ENCODE measurements at places on chromosomes 16 and 17. TPM values are rescaled to one million over a fixed set of nuclear protein-coding genes. Genes with fewer than 3 reads are reported as not detected.

RAB26 gene
- 0.40 TPM for total RNA-seq

GRCh38 chr17:4165301-4166010 lies 22.5 kb downstream of the CYB5D2 start:
- no peak for DNase-seq

FKBP10 gene
- 236 TPM for total RNA-seq

DNA sequence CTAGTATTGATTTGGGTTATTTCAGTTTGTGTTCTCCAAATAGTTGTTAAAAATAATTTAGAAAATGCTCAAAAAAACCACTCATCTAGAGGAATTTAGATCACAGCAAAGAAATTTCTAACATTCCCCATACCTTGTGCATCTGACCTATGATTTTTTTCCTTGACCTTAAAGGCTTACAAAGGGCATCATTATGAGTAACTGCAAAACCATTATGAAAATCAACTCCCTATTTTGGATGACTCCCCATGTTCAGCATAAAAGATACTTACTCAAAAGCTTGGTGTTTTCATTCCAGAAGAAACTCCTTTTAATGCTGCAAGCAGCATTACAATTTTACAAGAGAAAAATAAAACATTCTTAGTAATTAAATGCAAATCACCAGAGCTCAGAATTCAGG lies 83.2 kb downstream of the GRIN2A start:
- DNase-seq = no peak

DNA sequence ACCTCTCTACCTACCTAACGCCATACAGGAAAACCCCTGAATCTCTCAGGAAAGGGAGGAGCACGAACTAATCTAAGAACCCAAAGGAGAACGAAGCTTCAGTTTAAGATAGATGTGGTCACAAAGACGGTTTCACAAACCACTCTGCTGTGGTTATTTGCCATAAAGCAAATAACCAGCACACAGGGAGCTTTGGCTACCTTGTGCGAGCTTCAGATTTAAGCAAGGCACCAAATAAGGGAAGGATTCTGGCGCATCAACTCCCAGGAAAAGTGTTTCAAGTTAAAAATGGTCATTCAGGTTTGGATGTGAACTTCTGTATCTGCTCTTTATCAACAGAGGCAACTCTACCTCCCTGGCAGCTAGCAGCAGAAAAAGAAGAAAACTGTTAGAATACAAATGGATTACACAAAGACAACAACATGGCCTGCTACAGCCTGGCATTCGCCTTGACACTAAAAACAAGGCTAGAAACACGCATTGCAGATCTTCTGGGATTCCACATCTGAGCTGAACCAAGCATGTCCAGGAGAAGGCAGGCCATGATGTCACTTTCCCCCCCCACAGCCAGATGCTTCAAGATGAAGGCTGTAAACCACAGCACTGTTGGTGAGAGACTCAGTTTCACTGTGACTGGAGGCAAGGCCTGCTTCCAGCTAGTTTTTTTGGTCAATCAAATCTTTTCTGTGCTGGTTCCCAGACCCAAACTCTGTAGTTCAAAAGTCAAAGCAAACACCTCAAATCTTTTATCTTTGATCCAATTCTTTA lies 43.6 kb downstream of the SMG6 start:
- no peak for DNase-seq

DNA sequence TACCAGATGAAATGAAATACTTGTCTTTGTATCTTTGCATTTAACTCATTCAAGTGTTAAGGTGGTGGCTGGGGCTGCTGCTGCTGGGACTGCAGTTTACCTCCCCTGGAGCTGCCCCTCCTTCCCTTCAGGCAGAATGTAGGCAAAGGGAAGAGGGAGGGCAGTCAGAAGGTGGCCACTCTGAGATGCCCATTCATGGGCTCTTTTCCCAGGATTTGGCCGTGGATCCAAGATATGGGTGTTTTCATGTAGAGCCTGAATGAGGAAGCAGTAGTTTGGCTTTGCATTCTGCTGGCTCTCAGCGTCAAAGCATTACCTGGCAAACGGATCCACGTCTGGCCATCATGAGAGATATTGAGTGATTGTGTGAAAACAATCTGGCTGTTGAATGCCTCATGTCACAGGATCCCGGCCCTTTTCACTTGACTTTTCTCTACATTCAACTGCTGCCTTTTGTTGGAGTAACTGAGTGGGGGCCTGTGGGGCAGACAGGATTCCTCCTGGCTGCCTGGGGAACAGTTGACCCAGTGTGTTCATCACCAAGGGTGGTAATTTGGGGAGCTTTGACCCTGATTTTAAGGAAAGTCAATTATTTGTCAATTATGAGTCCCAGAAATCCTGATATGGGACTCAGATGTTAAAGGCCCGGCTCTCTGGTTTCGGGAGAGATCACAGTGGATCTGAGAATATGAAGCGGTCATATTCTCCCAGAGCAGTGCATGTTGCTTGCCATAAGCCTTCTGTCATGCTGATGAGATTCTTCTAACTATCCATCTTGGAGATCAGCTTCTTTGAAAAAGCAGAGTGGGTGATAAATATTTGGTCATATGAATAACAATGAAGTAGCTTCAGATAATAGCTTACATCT lies 236.8 kb downstream of the IRX3 start:
- DNase-seq = peak; percentile 23
